ENCODE measurements at places on chromosomes 3 and 15.

- no peak for DNase-seq
Observed at GRCh38 chr3:43784640-43785011, 93.9 kb downstream of the ABHD5 start.

- DNase-seq = no peak
Observed at GRCh38 chr15:36571301-36571700, 8.1 kb upstream of the CDIN1 start.

DNA sequence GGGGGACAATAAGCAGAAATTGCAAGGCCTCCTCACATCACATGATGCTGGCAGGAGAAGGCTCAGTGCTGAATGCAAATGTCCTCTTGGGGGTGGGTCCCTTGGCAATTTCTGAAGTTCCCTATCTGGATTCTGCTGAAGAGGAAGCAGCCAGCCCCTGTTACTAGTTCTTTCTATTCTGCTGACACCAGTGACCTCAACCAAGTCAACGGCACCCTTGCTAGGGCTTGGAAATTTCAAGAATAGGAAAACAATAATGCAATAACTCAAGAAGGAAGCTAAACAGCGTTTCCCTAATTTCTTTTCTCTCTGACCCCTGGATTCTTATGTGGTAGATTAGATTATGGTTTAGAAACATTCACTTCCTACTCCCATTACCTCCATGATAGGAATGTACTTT lies 46.2 kb upstream of the FOXP1 start:
- no peak for DNase-seq

GRCh38 chr3:177211503-177212277 lies 14.4 kb upstream of the TBL1XR1 start:
- DNase-seq = no peak

GRCh38 chr3:46829699-46830208 lies 33.5 kb downstream of the MYL3 start:
- peak; percentile 32 for DNase-seq

DNA sequence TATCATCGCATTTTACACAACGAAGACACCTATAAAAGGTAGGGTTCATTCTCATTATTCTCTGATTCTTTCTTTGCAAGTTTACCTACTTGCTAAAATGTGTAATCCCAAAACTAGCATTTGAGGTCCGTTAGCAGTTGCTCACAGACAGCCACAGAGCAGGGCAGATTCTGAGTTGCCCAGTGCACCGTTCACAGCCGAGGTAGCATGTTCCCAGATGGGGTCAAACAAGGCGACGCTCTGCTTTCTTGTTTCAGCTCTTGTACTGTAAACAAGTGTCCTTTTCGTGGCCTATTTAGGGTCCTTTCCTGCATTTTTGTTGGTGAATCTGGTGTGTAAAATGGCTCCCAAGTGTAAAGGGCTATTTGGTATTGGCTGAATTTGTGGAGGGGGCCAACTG lies 3.1 kb downstream of the PPP1R2 start:
- no peak for DNase-seq

DNA sequence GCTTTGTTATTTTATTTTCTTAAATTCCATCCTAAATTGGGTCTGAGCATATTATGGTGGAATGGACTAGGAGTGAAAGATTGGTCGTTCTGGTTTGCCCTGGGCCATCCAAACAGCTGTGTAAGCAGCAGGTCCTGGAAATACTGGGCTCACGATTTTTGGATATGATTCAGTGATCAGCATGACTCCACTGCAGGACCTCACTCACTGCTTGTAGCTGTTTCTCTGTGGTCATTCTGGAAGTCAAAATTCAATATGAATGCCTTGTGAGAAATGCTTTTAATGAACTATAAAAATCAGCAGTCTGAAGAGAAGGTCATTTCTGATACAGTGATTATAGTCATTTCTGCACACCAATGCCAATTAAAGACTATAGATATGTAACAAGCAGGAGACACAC lies 185.0 kb downstream of the RBMS3 start:
- no peak for DNase-seq

GRCh38 chr3:151630938-151631441 lies 102.7 kb upstream of the AADACL2 start:
- DNase-seq = no peak

DNA sequence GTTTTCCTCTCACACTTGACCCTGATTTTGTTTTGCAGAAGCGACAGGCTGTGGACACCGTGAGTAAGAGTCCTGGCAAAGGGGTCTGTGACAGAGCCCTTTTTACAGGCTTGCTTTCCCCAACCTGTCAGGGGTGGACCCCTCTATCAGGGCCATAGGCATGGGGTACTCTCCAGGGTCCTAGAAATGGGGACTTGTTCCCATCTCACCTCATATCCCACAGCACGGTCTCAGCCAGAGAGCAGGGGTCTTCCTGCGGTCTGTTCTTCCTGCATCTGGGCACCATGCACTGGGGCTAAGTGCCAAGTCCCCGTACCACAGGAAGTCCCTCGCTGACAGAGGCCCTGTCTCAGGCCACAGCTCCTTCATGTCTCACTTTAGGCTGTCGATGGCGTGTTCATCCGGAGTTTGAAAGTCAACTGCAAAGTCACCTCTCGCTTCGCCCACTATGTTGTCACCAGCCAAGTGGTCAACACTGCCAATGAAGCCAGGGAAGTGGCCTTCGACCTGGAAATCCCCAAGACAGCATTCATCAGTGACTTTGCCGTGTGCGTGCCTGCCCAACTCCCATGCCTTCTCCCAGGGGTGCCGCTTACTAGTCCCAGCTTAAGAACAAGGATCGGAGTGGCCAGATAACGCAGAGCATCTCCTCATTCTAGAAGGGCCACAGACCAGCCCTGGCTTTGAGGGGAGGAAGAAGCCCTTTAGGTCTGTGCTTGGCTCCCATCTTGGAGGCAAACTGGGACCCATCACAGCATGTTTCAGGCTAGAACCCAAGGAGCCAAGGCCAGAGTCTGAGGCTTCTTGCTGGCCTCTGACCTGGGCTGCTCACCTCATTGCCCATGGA lies 783 bp downstream of the ITIH1 start:
- no peak for DNase-seq

- DNase-seq = no peak
Observed at GRCh38 chr3:77707281-77707680, 667.4 kb downstream of the ROBO2 start.

DNA sequence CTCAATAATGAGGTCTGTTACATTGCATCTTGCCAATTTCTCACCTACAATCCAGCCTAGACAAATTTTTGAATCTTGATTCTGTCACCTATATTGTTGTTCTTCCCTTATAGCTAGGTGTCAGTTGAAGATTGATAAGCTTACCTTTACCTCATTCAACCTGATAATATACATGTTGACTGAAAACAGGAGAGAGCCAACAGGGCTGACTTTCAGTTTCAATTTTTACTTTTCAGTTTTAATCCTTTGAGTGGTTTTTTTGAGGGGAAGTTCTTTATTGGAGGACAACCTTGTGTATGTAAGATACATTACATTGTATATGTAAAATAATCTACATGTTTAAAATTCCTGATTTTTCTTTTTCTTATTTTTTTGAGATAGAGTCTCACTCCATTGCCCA lies 5.8 kb downstream of the ATP13A5 start:
- DNase-seq = no peak

GRCh38 chr15:75347222-75348033 lies 589 bp downstream of the NEIL1 start:
- peak; percentile 55 for DNase-seq

DNA sequence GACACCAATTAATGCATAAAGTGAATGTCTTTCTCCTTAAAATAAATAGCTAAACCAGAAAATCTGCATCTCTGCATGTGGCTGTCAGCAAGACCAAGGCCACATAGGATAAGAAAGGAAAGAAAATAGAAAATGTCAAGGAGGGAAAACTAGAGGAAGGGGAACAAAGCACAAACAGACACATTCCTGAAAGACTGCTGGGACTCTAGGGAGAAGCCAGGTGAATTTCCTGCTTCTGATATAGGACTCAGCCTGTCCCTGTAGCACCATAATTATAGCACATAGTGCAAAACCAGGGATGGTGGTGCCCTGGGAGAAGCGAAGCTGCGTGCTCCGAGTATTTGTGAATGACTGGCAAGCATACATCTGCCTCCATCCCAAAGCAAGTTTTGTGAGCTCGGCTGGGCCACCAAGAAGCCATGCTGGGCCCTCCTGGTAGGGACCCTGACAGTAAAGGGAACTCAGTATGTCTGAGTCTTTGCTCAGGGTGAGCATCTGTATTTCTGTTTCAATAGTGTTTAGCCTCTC lies 14.2 kb downstream of the FSTL1 start:
- DNase-seq = no peak

DNA sequence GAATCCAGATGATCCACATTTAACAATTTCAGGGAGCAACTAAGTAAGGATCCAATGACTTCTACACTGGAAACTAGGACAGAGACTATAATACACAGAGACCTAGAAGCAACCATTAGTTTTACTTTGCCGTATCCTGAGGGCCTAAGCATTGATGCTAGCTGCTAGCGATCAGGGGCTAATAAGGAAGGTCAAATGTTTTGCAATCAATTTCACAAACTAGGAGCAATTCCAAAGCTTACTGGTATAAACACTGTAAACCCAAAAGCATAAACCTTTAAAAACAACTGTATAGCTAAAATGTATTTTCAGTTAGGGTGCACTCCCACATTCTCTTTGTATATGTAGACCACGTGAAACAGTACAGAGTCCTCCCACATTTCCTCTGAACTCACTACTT lies 31.5 kb downstream of the FBN1 start:
- DNase-seq = no peak

- no peak for DNase-seq
Observed at GRCh38 chr3:177483182-177483967, 286.1 kb upstream of the TBL1XR1 start.

DNA sequence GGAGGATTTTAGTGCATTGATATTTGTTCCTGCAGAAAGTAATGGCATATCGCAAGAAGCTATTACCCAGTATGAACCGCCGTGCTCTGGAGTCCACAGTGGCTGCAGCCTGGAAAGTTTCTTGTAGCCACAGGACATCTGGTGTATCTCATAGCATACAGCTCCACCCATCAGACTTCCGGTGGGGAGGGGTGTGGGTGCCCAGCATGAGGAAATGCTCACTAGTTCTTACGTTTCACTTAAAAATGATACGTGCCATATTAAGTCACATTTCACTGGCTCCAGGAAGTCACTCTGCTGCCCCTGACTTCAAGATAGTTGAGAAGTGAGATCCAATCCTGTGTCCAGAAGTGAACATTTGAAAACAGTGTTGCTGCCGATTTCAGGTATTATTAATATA lies 990.4 kb downstream of the GBE1 start:
- DNase-seq = no peak

DNA sequence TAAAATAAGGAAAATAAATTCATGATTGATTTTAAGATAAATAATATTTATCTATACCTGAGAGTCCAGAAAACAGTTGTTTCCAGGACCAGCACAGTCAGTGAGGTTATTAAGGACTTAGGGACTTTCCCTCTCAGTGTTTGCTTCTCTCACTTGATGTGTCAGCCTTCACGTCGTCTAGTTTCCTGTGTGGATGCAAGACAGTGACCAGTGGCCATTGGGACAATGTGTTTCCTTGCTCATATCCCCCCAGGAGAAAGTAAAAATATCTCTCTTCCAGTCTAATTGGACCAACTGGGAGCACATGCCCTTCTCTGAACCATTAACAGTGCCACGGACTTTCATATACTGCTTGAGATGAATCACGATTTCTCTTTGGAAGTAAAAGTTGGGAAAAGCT lies 157.8 kb upstream of the CTNNB1 start:
- no peak for DNase-seq

- DNase-seq = no peak
Observed at GRCh38 chr3:123085293-123085931, 18.6 kb downstream of the PDIA5 start.

- no peak for DNase-seq
Observed at GRCh38 chr15:40766906-40767837, 2.6 kb upstream of the C15orf62 start.

All from CD4-positive, alpha-beta T cell treated with Interferon alpha-2 for 1 hour (primary cell).